ENCODE measurements at places on chromosomes 12 and 14.

DNA sequence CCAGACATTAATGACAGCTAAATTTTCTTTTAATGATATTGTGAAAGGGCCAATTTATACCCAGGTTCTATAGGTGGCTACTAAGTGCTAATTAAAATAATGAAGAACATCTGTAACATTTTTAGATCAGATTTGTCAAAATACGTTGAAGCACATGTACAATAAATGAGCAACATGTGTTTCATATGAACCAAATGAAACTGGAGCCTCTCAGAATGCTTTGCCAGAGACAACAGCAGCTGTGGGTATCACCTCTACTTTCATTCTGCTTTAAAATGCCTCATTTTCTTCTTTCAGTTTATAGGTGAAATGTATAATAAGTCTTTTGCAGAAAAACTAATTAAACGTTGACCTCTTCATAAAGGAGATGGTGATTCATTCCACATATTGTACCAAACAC, 26.1 kb upstream of the MYF6 start:
- DNase-seq, result no peak

DNA sequence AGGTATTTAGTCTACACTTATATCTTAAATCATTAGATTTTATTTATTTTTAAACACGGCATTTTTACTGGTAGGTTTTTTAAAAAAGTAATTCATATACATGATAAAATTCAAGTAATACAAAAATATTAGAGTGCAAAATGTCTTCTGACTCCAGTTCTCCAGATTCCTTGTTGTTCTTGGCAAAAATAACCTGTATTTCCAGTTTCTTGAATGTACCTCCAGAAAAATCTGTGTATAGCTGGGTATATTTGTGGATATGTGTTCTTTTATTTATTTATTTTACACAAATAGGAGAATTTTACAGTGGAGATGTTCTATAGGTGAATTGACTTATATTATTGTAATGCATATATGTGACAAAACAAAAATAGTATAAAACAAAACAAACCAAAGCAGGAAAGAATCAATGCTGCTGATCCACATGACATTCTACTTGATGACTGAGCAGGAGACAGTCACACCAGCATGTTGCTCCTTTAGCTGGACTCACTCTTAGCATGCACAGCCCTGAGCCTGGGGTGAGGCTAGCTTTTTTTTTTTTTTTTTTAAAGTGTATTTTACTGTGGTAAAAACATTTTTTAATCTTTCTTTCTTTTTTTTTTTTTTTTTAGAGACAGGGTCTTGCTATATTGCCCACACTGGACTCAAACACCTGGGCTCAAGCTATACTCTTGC, 42.2 kb upstream of the SLC38A2 start:
- DNase-seq, result no peak

DNA sequence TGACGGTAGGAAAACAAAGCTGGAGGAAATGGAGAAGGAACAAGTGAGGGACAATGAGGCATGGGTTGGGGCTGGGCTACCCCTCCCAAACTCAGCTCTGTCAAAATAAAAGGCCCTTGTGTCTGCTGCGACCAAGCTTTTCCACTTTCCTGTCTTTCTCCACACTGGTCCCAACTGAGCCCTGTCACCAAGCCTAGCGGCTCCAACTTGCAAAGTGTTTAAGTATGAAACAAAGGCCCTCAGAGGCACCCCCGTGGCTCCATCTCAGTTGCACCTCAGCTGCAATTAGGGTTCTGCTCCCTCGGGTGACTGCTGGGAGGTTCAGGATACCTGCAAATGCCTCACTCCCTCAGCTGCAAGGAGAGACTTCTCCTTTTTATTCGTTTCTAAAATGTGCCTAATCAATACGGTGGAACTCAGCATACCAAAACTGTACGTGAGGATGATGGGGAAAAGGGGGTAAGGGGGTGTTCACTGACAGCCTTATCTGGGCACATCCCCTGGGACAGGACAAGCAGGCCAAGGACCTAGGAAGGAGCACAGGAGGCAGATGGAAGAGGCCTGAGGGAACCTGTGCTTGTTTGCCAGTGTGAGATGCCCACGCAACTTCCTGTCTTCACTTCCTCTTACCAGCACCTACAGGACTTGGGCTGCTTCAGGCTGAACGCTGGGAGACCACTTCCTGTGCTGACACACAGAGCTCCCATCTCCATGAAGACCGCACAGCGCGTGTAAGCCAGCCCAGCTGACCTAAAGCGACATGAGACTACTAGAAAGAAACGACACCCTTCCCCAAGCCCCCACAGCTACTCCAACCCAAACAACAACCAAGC, 8.9 kb downstream of the VAMP1 start:
- DNase-seq, result no peak

GRCh38 chr14:42719391-42719790, 1112.7 kb downstream of the LRFN5 start:
- DNase-seq, result peak; percentile 99

GRCh38 chr12:19130224-19131024, 891 bp downstream of the PLEKHA5 start:
- no peak for DNase-seq

DNA sequence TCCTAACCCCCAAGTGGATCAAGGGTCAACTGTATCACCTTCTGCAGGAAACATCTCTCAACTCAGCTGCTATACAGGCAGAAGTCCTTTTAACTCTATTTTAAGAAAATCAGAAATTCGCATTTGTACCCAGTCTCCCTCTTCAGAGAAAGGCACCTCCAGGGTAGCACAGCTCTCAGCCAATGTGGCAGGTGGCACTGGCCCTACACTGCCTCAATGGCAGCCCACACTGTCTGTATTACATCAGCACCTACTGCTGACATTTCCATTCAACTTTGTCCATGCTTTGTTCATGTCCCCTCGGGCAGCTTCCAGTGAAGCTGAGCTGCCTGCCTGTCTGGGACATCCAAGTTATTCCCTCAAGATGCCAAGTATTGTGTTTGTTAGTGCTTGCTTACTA, 8.8 kb downstream of the SPTSSA start:
- DNase-seq, result no peak

DNA sequence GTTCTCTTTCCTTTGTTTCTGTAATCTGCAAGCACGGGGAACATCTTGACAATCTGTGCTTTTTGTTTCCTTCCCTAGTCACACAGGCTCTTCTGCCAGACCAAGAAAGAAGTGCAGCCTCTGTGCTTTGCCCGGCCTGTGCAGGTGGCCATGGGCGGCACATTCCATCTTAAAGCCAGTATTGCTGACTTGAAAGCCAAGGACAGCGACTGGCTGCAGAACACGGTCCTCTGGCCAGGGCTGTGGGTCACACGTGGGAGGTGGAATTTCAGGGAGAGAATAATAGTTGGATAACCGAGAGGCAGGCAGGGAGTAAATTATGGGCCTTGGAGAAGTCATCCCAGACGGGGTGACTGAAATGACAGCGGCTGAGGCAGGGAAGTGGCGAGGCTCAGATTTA, 24.8 kb downstream of the FNTB start:
- DNase-seq, result no peak

DNA sequence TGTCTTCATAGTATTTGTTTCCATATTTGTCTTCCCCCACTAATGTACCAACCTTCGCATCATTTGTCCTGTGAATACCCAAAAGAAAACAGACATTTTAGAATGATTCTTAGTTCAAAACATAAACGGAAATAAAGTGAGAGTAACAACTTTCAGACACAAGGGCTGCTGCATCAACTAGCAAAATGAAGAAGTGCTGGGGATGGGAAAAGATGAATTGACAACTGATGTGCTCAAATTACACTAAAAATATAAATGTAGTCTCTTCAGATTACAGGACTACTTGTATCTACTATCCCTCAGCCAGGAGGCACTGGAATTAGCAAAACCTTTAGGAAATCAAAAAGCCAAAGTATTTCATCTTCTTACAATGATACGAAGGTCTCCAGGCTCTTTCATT, 743 bp downstream of the NDUFA12 start:
- no peak for DNase-seq

DNA sequence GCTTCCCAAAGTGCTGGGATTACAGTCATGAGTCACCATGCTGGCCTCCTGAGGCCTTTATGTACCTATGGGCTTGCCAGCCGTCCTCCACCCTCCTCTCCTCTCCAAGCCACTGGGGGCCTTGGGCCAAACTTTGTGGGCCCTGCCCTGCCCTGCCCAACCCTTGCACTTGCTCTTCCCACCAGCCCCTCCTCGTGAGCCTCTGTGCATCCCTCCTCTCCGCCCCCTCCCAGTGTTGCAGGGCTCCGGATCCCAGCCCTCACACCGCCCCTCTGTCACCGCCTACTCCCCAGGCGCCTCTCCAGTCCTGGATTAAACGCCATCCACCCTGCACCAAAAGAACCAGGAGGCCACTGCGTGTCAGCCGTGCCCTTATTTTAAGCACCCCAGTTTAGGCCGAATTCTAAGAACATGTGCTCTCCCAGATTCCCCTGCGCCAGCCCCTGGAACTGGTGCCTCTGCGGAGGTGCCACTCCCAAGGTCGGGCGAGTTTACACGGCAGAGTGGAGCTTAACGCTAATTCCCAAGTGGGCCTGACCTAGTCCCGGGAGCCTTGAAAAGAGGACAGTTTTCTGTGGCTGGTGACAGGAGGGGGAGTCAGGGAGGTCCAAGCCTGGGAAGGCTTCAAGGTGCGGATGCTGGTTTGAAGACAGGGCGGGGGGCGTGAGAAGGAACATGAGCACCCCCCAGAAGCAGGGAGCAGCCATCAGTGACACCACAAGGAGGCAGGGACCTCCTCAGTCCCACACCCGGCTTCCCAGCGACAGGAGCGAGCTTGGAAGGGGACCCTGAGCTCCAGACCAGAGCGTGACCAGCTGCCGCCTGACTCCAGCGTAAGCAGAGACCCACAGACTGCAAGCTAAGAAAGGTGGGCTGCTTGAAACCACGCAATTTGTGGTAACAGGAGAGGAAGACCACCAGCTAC, 21.2 kb upstream of the CDCA4 start:
- DNase-seq, result no peak

DNA sequence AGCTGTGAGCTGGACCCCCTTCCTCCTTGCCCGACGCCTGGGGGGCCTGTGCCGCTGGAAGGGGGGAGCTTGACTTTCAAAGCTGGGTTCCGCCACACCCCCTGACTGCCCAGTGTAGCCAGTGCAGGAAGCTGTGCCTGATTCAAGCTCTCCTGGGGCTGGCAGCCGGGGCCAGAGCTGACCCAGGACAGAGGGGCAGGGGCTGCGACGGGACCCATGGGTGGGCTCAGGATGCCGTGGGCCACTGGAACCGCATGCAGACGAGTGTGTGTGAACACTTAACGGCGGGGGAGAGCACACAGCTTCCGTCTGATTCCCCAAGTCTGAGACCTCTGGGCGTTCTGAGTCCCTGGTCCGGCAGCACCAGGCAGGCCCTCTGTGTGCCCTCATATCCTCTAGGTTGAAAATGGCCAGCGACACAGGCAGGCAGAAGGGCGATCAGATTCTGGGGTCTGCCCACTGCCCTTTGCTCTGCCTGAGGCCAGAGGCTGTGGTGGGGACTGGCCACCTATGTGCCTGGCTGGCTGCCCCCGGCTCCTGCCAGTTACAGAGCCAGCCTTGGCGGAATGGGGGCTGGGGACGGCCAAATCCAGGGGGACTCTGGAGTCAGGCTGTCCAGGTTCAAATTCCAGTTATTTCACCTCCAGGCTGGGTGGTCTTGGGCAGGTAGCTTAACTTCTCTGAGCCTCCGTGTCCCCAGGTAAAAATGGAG, 54.0 kb downstream of the CYP46A1 start:
- no peak for DNase-seq

DNA sequence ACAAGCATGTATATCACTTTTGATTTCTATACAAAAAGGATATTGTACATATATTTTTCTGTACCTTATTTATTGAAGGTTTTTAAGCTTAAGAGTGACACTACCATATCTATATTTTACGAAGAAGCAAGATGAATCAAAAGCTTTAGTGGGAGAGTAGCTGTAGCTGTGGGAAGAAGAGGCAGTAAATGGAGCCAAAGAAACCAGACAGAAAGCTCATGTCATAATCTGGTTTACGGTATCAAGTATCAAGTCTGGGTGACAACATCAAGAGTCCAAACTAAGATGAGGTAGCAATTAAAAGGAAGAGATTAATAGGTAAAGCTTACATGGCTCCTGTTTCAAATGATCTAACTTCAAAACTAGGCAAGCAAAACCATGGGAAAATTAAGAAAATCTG, 54.8 kb downstream of the CEP83 start:
- no peak for DNase-seq

DNA sequence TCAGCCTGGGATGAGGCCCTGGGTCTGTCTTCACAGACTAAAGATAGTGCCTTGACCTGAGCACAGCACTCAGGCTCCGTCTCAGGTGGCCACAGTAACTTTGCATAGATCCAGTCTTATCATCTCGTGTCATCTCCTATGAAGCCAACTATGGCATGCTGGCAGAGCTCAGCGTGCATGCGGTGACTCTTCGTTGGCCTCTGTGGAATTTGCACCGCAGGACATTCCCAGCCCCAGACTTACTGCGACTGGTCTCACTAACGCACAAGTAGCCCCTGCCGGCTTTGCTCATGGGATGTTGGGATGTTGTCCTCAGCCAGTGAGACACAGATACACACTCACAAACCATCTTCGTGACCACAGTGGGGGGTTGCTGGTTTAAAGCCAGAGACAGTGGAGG, 199.6 kb downstream of the CHST11 start:
- DNase-seq, result no peak

GRCh38 chr12:96513681-96514080, 24.3 kb downstream of the CFAP54 start:
- no peak for DNase-seq

- no peak for DNase-seq
Measured at GRCh38 chr12:87756721-87757120, 272.5 kb downstream of the C12orf50 start.

Data from NCI-H1436 treated with DMSO at 0.1 percent for 48 hours (cell line).